ENCODE measurements at places on chromosomes 1 and 21. TPM values are rescaled to one million over a fixed set of nuclear protein-coding genes. Genes with fewer than 3 reads are reported as not detected.

GRCh38 chr21:36825658-36826057 lies 126.7 kb downstream of the SIM2 start:
- no peak for DNase-seq
- H3K4me1 ChIP-seq: peaks cover 18% of the 10 kb centered on the region
- H3K4me3 ChIP-seq: no peak overlapping the region
- H3K27ac ChIP-seq: no peak overlapping the region
- H3K27me3 ChIP-seq: no peaks in the 10 kb centered on the region
- H3K36me3 ChIP-seq: no peaks in the 10 kb centered on the region

GRCh38 chr1:222769971-222770620 lies 33.1 kb downstream of the FAM177B start:
- H3K36me3 ChIP-seq: no peaks in the 10 kb centered on the region
- no peaks in the 10 kb centered on the region for H3K27me3 ChIP-seq
- H3K4me3 ChIP-seq: no peak overlapping the region
- no peaks in the 10 kb centered on the region for H3K4me1 ChIP-seq
- no peak overlapping the region for H3K27ac ChIP-seq
- DNase-seq: no peak

DNA sequence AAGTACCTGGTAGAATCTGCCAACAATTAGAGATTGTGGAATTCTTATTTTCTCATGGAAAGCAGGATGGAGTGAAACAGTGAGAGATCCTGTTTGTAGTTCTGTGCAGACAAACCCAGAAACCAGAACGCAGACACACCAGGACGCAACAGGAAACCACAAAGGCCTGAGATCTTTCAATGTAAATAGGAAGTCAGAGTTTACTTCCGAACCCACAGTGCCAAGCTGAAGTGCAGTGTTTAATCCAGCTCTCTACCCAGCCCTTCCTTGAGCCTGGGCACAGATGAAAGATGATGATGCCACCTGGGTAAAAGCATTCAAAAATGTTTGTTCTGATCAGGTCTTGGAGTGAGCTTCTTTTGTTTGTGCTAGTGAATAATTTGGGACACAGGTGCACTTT lies 244.2 kb upstream of the HOOK1 start:
- no peak overlapping the region for H3K27ac ChIP-seq
- no peaks in the 10 kb centered on the region for H3K36me3 ChIP-seq
- H3K4me3 ChIP-seq: no peak overlapping the region
- no peaks in the 10 kb centered on the region for H3K4me1 ChIP-seq

GRCh38 chr1:192601567-192601966 lies 26.0 kb downstream of the RGS1 start:
- peaks cover 36% of the 10 kb centered on the region for H3K4me1 ChIP-seq
- H3K27ac ChIP-seq: no peak overlapping the region
- no peaks in the 10 kb centered on the region for H3K36me3 ChIP-seq
- H3K4me3 ChIP-seq: no peak overlapping the region
- DNase-seq: no peak
- H3K27me3 ChIP-seq: no peaks in the 10 kb centered on the region

- peaks cover 27% of the 10 kb centered on the region for H3K4me1 ChIP-seq
- H3K4me3 ChIP-seq: peak overlapping the region; percentile 81
- H3K27ac ChIP-seq: peak overlapping the region; percentile 91
- no peaks in the 10 kb centered on the region for H3K36me3 ChIP-seq
- no peaks in the 10 kb centered on the region for H3K27me3 ChIP-seq
- no peak for DNase-seq
Observed at GRCh38 chr1:167221126-167221737, 546 bp downstream of the POU2F1 start.

Gene LRRC7
- total RNA-seq: 0.07 TPM

Gene SEC16B
- 1.6 TPM for total RNA-seq

- no peaks in the 10 kb centered on the region for H3K27me3 ChIP-seq
- no peak overlapping the region for H3K27ac ChIP-seq
- H3K4me3 ChIP-seq: no peak overlapping the region
- no peak for DNase-seq
- no peaks in the 10 kb centered on the region for H3K4me1 ChIP-seq
Observed at GRCh38 chr1:76090283-76091203, 16.0 kb downstream of the ST6GALNAC3 start.

- H3K36me3 ChIP-seq: no peaks in the 10 kb centered on the region
- no peaks in the 10 kb centered on the region for H3K27me3 ChIP-seq
- no peak overlapping the region for H3K4me3 ChIP-seq
- DNase-seq: no peak
Observed at GRCh38 chr1:116997636-116998035, 3.9 kb upstream of the CD101 start.

GRCh38 chr1:84870591-84870990 lies 22.4 kb downstream of the LPAR3 start:
- H3K4me3 ChIP-seq: no peak overlapping the region
- H3K4me1 ChIP-seq: no peaks in the 10 kb centered on the region
- DNase-seq: no peak
- H3K36me3 ChIP-seq: no peaks in the 10 kb centered on the region

Gene AADACL4
- total RNA-seq: 0.43 TPM

Gene LENEP
- total RNA-seq: 1.7 TPM
